Thoracic aorta (tissue), 2 donors: ENCODE measurements at places on chromosomes 7 and 10.
A peak's percentile ranks its signal among the peaks of the same experiment; 100 is the strongest.

GRCh38 chr10:89518876-89519842 lies 16.2 kb downstream of the SLC16A12 start:
- DNase-seq: no peak

DNA sequence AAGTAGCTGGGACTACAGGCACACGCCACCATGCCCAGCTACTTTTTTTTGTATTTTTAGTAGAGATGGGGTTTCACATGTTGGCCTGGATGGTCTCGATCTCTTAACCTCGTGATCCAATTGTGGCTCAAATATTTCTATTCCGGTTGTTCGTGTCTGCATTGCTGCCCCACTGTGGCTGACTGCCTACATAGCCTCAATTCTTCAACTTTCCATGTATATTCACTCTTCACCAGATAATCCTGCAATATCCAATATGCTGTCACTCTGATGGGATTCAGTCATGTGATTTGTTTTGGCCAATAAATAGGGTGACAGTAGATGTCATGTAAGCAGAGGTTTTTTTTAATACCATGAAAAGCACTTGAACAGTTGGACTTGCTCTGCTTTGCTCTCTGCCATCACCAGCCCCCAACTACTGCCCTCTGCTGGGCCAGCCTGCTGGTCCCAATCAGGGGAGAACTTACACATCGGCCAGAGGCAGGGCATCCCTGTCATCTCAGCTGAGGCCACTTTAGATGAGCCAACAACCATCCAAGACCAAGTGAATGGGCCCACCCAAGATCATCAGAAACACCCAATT lies 56.7 kb downstream of the NSUN6 start:
- DNase-seq: no peak

DNA sequence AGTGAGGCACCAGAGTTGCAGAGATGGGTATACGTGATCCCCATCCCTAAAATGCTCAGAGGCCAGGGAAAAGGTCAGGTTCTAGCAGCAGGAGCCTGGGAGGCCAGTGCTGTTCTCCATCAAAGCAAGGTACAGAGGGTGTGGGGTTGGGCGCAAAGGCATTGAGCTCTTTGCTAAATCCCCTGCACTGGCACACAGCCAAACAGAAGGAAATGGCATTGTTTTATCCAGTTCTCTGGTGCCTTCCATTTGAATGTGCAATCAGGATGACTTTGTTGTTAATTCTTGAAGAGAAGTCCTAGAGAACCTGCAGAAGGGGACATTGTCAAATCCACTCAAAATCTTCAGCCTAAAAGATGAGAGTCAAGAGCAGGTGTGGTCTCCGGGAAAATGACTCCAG lies 111.3 kb upstream of the CHST15 start:
- DNase-seq: no peak

- no peak for DNase-seq
Measured at GRCh38 chr7:1908823-1909420, 238.8 kb downstream of the ELFN1 start.

DNA sequence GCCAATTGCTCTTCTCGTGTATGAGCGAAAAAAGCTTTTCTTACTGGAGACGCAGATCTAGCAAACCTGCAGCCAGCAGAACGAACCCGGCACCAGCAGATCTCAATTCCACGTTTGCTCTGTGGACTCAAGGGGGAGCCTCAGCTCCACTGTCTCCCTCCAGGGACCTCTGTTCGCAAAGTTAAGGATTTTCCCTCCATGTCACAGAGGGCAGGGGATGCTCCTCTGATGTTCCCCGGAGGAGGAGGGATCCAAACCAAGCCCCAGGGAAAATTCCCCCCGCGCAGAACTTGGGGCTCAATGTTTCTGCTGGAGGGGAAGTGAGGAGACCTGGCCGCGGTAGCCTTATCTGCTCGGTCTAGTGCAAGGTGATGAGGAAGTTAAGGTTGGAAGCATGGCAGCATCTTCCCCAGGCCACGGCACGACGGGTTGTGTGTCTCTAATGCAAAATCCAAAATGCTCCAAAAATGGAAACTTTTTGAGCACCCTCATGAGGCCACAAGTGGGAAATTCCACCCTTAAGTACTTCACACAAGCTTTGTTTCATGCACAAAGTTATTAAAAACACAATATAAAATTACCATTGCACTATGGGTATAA lies 9.0 kb downstream of the IQCE start:
- DNase-seq: no peak

DNA sequence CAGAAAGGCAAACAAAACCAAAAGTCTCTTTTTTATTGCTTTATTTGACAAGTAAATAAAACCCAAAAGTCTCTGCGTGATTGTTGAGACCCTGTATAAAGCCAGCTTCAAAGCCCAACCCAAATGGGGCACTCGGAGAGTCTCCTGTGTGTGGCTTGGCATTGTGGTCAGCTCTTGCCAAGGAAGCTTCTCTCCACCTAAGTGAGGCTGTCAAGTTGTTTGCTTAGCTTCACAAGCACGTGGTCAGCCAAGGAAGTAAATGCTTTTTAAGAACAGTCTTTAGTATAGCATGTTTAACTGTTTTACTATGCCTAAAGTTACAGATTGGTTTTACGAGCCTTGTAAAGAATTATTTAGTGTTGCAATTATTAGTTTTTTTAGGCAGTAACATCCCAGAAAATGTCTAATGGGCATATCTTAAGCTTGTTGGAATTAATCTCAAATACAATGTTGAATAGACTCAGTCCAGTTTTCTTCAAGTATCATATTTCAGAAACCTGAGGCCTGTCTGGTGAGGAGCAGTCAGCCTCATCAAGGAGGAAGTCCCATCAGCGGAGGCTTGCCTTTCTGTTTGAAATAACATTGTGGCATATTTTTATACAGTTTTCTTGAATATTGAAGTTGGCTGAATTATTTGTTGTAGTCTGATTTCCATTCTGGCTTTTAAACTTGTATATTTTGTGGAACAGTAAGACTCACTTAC lies 144.3 kb downstream of the ANKRD30A start:
- no peak for DNase-seq

DNA sequence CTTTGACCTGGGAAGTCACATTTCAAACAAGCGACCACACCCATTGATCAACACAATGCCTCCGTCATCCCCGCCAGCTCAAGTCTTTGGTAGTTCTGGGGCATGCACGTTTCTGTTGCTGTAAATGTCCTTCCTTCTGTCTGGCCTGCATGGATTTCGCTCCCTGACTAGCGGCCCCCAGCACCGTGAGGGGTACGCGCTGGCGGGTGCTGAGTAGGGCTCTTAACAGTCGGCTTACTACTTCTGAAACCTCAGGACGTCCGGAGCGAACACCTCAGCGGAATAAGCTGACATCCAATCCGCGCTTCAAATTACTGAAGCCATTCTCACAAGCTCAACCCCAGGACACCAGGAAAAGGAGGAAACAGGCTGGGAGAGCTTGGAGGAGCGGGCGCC lies 505 bp downstream of the NUDCD3 start:
- no peak for DNase-seq

- DNase-seq: no peak
Measured at GRCh38 chr7:28192786-28193585, 12.4 kb upstream of the JAZF1 start.

- DNase-seq: no peak
Measured at GRCh38 chr7:107049971-107050532, 5.5 kb downstream of the PRKAR2B start.

- DNase-seq: no peak
Measured at GRCh38 chr10:111277661-111278060, 200.8 kb downstream of the ADRA2A start.

GRCh38 chr7:7642081-7642480 lies 1.5 kb downstream of the UMAD1 start:
- DNase-seq: no peak

DNA sequence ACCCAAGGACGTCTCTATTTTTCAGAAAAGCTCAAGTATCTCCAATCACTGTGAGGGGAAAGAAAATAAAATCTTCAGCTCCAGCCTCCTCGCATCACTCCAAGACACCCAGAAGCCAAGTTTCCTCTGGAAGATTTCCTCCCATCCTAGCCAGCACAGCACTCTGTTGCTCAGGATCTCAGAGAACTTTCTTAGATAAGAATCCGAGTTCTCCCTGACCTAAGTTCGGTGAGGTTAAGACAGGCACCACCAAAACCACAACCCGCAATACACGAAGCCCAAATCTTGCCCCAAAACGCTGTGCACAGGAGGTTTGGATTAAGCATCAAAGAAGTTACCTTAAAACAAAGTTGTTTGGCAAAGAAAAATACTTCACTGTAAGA lies 4.2 kb downstream of the FAM53B start:
- DNase-seq: no peak

GRCh38 chr7:96305915-96306314 lies 16.0 kb downstream of the SLC25A13 start:
- DNase-seq: no peak

DNA sequence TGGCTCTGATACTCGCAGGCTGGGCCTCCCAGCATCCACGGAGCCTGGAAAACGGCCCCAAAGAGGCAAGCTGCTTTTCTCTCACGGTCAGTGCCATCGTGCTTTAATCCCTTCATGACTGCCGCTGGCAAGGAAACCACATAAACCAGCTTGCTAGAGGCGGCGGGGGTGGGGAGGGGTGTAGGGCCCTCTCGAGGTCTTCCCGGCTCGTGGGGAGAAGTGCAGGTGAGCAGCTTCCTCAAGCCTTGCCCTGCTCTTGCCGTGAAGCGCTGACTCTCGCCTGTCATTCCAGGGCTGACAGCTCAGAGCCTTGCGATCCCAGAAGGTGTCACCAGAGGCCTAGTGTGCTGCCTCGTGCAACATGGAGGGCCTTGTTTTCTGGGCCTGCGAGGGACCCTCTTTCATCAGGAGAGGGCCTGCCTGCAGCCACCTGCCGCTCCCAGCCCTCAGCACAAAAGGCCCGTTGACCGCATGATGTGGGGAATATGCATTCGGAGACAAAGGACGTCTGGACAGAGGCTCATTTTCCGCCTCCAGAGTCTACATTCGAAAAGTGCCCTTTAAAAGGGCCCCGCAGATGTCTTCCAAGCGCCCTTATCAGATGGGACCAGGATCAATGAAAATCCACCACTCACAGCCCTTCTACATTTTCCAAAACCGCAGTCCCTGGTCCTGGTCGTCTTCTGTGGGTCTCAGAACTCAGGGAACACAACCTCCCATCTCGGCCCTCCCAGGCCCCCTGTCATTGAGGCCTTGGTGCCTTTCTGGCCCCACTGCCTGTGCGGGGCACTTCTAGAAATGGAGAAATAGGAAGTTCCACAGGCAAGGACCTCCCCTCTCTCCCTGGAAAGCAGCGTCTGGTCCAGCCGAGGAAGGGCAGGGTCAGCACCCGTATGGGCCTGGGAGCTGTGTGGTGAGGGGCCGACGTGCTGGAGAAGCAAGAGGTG lies 58.7 kb downstream of the ZRANB1 start:
- no peak for DNase-seq

- no peak for DNase-seq
Measured at GRCh38 chr7:72391821-72392377, 20.2 kb downstream of the CALN1 start.

GRCh38 chr10:43727935-43728334 lies 79.3 kb upstream of the ZNF32 start:
- no peak for DNase-seq

DNA sequence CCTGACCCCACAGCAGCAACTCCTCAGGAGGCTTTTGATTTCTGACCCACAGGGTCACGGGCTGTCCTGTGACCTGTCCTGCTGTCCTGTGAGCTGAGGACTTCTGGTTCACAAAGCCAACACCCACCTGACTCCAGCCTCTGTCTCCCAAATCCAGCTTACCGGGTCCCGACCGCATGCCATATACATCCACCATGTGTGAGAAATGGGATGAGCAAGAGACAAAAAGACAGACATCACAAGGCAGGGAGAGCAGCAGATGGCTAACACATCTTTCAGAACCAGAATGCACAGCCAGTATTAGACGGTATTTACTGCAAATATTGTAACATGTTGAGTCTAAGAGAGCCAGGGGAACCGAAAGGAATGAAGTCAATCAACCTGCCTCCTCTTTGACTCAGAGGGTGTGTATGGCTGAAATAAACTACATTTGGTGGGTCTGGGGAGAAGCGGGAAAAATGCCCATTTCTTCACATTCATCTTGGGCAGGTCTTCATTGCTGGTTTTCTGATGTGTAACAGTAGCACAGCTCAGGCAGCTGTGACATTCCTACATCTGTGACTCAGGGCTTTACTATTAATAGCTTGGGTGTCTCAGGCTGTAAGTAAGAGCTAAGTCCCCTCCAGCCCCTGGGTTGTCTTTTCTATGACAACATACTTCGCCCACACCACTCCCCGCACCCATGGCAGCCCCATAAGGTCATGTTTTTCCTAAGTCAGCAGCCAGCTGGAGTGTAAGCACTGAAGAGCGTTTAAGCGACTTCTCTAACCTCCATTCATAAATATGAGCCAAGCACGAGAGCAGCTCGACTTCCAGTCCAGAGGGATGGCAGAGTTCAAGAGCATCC lies 25.0 kb downstream of the ABLIM1 start:
- DNase-seq: peak; percentile 46

- no peak for DNase-seq
Measured at GRCh38 chr7:159125104-159125954, 19.3 kb downstream of the VIPR2 start.

DNA sequence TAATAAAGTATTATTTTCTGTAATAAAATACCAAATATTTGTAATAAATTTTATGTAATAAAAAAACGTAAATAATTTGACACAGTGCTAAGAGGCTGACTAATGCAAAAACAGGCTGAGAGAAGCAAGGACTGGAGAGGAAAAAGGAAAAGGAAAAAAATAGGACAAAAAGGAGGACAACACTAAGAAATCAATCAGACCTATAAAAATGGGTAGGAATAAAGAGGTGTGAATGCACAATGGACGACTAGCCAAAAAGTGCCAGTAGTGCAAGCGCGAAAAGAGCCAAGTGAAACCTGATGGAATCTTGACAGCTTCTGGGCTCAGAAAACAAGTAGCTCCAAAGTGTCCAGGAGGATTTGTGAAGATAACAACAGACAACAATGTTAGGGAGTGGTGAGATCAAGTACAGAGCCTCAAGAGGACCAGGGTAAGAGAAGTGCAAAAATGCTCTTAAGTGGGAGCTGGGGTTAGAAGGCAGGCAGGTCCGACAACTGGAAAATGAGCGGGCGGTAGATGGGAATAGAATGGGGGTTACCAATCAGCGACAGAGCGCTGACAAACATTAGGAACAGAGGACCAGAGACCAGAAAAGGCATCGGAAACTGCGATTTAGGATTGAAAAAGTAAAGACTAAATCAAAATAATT lies 1.2 kb downstream of the BRAF start:
- DNase-seq: no peak

DNA sequence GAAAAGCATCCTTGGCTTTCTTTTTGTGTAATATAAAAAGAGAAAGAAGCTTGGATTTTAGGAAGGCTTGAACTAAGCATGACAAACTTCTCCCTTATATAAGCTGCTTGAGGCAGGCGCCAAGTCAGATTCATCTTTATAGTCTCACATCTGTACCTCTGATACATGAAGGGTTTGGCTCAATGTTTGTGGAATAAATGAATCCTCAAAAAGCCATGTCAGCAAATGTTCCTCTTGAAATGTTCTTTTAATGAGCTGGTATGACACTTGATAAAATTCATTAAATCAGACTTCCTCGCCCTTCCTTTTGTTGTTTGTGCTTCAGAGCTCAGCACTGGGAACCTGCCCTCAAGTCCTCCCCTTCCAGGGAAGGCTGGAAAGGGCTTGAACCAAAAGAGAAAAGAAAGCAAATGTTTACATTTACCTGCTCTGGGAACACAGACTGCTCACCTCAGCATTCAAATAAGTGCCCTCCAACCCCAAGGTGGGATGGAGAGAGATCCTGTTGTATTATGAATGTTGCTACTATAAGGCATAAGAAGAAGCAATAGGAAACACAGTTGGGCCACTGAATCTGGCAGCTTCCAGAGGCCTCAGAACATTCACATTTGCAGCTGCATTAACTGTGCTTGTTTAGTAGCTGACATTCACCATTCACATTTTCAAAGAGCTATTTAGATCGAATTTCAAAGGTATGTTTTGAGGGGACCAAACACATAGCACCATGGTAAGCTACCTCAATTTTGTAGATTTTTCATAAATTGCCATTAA lies 212.6 kb downstream of the CACNA2D1 start:
- DNase-seq: no peak
